ENCODE measurements at places on chromosomes 12 and 14.

DNA sequence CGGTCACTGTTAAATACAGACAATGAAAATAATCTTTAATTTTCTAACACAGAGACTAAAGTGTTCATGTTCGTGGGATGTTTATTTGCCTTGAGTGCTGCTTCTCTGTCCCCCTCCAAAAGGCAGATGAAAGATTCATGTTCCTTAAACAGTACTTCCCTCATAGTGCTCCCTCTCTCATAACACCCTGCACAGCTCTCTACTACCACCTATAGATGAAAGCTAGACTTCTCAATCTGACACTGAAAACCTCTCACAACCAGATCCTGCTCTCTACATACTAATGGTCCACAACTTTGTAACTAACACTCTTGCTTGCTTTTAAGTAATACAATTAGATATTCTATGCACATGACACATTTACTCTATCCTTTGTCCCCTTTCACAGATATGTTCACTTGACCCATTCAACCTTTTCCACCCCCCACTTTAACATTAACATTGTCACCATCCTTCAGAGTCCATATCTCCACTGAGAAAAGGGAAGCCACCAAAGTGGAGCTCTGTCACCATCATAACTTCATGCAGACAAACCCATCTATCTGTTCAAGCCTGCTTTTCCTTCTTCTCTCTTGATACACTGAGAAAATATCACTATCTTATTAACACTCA lies 266.4 kb upstream of the USP15 start:
- DNase-seq, result no peak

DNA sequence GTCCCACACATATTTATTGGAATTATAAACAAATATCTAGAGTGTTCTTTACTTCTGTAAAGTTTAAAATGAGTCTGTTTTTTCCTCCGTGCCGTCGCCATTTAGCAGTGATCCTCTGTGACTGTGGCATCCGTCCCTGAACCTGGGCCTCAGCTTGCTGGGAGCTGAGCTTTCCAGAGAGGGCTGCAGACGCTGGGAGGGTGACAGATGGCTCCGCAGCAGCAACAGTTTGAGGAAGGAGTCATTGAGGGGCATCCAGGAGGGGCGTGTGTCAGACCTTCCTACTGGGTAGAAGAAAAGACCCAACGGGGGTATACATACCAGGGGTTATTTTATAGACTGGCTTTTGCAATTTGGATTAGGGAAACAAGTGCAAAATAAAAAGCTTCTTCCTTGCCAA lies 47.9 kb downstream of the NEUROD4 start:
- DNase-seq, result no peak

DNA sequence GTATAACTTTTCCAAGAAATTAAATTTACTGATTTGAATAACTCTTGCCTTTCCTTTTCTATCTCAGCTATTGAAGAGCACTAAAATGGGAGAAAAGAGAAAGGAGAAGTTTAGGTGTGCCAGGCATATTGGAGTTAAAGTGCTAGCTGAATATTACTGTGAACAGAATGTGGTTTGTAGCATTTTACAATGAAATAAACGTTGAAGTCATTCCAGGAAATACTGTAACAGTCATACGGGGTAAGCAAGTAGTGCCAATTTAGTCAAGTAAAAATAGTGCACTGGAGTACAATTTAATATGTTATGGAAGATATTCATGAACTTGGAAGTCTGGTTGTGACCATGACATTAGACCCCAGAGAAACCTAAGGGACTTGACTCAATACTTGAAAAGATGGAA lies 62.1 kb downstream of the E2F7 start:
- no peak for DNase-seq

DNA sequence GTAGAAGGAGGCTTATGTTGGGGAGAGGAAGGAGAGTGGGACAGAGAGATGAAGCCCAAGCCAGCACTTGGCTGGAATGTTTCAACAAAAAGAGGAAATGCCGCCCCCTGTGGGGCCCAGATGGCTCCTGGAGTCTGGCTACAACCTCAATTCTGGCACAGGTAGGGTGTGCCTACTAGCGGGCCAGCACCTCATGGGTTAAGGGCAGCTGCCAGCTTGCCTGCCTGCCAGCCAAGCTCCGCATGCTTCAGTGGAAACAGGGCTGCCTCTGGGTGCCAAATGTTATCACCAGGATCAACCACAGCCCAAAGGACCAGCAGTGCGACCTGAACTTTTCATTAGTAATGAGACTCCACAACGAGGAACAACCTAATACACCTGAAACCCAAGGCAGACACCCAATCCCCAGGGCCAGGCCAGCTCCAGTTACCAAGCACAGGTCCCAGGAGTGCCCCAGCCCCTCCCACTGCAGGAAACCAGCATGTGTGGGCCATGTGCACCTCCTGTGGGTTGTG lies 11.3 kb downstream of the RAB15 start:
- DNase-seq, result no peak

GRCh38 chr14:60656686-60657455 lies 7.6 kb upstream of the SIX1 start:
- peak; percentile 80 for DNase-seq

GRCh38 chr14:74613211-74613914 lies 1.3 kb upstream of the LTBP2 start:
- no peak for DNase-seq

DNA sequence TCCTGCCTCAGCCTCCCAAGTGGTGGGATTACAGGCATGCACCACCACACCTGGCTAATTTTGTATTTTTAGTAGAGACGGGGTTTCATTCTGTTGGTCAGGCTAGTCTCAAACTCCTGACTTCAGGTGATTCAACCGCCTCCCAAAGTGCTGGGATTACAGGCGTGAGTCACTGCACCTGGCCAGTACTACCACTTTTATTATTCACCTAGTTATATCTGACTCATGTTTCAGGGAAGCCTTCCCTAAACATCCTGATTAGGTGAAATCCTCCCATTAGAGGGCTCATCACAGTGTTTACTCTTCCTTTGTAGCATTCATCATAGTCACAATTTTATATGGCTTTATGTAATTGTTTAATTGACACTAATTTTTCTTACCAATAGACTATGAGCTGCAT lies 295.3 kb upstream of the SOX5 start:
- DNase-seq, result peak; percentile 7

GRCh38 chr14:50926851-50927386 lies 17.4 kb downstream of the PYGL start:
- DNase-seq, result no peak

GRCh38 chr12:91846466-91847055 lies 299.1 kb downstream of the BTG1 start:
- no peak for DNase-seq

DNA sequence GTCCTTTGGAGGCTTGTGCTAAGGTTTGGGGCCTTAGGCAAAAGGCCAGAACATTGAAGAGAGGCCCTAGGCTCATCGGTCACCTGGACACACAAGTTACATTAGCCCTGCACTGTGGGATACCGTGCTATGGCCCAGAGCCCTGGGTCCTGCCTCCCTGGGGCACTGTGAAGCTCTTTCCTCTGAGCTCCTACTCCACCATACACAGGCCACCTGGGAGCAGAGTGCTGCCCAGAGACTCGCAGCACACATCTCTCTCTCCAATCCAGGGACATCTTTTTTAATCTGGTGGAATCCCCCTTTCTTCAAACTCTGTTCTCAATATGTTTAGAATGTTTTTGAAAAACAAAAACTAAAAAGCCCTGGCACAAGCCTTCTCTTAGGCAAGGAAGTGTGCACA lies 314.2 kb upstream of the RGS6 start:
- no peak for DNase-seq

- DNase-seq, result no peak
These were observed 1359.6 kb downstream of the FSCB start for GRCh38 chr14:43147485-43147884.

- no peak for DNase-seq
These were observed 275.2 kb upstream of the GARIN6 start for GRCh38 chr12:99372257-99372920.

DNA sequence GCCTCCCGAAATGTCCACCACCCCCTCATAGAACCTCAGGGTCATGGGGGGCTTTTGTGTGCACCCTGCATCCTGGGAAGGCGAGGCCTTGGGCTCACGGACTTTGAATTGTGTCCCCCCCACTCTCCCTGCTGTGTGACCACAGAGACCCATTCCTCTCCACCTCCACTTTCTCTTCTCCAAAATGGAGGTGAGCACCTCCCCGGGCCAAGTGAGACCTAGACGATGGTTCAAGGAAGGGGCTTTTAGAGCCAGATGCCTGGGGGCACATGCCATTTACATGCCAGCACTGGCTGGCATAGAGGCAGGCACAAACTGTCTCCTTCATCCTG lies 33.5 kb downstream of the CYP46A1 start:
- no peak for DNase-seq

- no peak for DNase-seq
These were observed 180.7 kb downstream of the PHLDA1 start for GRCh38 chr12:75850721-75851462.

DNA sequence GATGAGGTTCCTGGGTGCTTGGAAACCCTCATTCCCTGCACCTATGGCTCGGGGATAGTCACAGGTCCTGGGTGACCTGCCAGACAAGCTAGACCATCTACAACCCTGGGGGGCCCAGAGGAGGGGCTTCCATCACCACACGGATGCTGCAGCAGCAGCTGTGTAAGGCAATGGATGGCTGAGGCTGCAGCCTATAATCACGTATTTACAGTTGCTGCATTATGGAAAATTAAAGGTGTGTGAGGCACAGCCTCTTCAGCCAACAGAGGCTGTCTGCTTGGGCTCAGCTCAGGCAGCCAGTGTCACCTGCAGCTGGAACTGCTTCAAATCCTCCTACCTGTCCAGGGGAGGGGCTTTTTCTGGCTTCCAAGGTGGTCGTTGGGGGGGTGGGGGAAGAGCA lies 268.1 kb downstream of the CACNA1C start:
- DNase-seq, result peak; percentile 88

GRCh38 chr14:52146504-52146903 lies 77.6 kb upstream of the NID2 start:
- DNase-seq, result no peak

- no peak for DNase-seq
These were observed 30.9 kb upstream of the IRF2BPL start for GRCh38 chr14:77059276-77059915.

GRCh38 chr12:70486588-70486987 lies 120.5 kb downstream of the KCNMB4 start:
- DNase-seq, result no peak

DNA sequence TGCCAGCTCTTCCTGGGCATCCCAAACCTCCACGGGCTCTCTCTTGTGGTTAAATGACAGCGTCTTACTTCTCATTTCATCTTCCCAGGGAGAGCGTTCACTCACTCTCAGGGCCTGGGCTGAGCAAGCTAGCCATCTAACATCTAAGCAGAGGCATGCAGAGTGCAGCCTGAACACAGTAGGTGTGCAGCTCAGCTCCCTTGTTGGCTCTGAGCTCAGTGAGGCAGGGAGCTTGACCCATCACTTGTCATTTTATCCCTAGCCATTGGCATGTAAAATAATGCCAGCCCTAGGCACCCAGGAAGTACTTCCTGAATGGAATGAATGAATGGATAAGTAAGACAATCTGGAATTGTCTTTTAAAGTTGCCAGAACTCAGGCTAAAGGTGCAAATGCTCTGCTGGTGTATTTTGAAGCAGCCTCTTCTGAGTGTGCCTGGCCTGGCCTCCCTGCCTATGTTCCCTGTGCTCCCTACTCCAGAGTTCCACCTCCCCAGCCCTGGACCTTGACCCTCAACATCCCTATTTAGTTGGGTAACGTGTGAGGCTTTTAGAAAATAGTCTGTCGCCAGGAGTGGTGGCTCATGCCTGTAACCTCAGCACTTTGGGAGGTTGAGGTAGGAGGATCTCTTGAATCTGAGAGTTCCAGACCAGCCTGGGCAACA lies 9.5 kb upstream of the MEG3 start:
- no peak for DNase-seq

- no peak for DNase-seq
These were observed 547.1 kb upstream of the USP15 start for GRCh38 chr12:61713121-61713520.

GRCh38 chr14:76784881-76785280 lies 23.6 kb downstream of the VASH1 start:
- DNase-seq, result peak; percentile 50

DNA sequence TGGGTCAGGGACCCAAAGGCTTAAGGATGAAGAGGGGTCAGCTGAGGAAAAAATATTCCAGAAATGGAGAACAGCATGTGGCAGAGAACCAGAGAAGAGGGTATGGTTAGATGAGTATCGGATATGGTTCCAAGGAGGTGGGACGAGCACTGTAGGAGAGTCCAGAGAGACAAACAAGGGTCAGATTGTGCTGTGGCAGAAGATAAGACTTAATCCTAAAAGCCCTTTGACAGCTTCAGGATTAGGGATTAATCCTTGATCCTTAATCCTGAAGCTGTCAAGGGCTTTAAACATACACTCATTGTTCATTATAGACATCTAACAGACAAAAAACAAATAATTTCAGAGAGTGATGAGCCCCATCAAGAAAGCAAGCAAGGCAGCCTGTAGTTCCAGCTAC lies 124.0 kb downstream of the SPTSSA start:
- DNase-seq, result no peak

GRCh38 chr12:109760031-109760929 lies 46.7 kb downstream of the FAM222A start:
- no peak for DNase-seq

All from NCI-H1105 (cell line).